ENCODE measurements at places on chromosomes 5 and 9.

- DNase-seq = no peak
Measured at GRCh38 chr9:127917603-127918002, 762 bp upstream of the ST6GALNAC4 start.

DNA sequence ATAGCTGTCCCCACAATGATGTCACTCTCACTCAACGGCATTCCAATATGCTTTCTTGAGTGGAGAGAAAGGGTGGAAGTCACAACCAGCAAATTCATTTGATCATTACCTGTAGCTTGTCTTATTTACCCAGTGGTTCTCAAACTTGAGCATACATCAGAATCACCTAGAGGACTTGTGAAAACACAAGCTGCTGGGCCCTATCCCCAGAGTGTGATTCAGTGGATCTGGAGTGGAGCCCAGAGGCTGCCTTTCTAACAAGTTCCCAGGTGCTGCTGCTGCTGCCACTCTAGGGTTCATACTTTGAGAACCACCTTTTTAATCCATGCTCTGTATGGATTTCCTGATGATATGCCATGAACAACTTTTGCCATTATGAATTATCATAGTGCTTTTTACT lies 94.7 kb downstream of the KLHL3 start:
- no peak for DNase-seq

- DNase-seq = peak; percentile 32
Measured at GRCh38 chr9:97307091-97307490, 368 bp upstream of the CCDC180 start.

DNA sequence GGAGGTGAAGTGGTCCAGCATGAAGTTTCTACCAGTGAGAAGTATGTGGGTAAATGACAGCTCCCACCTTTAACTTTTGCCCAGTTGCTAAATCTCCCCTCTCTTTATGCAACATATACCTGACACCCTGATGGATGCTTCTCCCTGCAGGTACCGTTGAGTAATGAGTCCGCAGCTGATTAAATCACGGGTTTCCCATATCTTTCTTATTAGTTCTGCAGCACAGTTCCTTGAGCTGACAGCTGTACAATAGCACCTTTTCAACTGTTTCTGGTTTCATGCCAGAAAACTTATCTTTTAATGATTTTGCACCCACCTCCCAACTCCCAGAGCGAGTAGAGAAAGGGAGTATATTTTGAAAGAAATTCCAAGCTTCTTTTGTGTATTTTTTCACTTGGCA lies 161.0 kb upstream of the TUT7 start:
- no peak for DNase-seq

- DNase-seq = no peak
Measured at GRCh38 chr9:18720691-18721090, 246.7 kb downstream of the ADAMTSL1 start.

- no peak for DNase-seq
Measured at GRCh38 chr9:9041756-9042155, 1242.2 kb upstream of the DMAC1 start.

- no peak for DNase-seq
Measured at GRCh38 chr5:179866241-179867078, 7.8 kb upstream of the MRNIP start.
